ENCODE measurements at places on chromosomes 7 and 10. TPM values are rescaled to one million over a fixed set of nuclear protein-coding genes. Genes with fewer than 3 reads are reported as not detected.

DNA sequence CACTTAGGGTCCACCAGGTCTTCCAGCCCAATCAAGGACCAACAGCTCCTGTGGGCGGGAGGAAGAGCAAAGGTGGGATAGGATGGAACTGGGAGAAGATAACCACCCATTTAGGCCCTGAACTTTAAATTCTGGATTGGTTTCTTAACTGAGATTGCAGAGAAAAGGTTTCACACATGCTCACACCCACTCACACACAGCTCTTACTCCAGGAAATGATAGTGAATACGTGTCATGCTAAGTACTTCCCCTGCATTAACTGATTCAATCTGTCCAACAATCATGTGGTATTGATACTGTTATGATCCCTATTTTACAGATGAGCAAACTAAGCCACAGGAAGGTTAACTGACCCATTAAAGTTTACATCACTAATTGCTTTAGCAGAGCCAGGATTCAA lies 4.6 kb upstream of the CYP3A4 start:
- DNase-seq = no peak

DNA sequence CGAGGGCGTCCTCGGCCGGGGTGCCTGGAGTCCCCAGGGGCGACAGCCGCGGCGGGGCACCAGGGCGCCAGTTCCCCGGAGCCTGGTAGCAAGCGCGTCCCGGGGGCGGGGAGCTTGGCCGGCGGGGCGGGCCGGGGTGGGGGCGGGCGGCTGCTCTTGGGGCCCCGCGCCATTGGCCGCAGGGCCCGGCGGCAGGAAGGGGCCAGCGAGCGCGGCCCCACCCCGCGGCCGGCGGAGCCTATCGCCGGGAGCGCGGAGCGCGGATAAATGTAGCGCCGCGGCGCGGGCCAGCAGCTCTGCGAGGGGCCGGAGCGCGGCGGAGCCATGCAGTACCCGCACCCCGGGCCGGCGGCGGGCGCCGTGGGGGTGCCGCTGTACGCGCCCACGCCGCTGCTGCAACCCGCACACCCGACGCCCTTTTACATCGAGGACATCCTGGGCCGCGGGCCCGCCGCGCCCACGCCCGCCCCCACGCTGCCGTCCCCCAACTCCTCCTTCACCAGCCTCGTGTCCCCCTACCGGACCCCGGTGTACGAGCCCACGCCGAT lies at the start of gene HHEX:
Gene HHEX (plus strand): TSS at position 293 of the 548 bp plus-strand sequence. CDS start 32 bp downstream, at position 325.
- DNase-seq = peak; percentile 41

ASAH2 gene
- total RNA-seq = 3.0 TPM

DNA sequence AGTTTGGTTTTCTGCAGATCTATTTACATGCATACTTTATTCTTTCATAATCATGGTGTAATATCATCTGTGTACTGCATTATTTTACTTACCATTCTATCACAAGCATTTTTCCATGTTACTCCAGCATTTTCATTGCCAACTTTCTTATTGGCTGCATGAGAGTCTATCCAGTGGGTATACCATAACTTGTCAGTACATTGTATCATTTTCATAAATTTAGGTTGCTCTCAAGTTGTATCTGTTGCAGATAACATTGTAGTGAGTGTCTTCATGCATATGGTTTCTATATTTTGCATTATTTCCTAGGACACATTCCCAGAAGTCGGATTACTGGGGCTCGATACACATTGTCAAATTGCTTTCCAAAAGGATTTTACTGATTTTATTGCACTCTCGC lies 87.2 kb upstream of the INSYN2A start:
- no peak for DNase-seq

DNA sequence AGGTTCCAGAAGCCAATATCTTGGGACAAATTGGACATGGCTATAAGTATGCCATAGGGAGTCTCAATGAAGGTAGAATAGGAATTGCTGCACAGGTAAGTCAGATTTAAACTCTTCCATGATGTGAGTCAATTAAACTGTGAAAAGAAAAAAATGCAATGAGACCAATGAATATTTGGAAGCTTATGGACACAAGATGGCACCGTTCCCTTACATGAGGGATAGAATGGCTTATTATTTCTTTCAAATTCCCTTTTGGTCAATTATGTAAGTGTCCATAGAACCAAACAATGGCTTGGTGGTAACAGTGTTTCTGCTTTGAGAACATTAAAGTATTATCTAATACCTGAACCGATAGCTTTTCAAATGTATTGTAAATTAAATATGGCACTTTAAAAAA lies 35.6 kb downstream of the ACADSB start:
- no peak for DNase-seq

DNA sequence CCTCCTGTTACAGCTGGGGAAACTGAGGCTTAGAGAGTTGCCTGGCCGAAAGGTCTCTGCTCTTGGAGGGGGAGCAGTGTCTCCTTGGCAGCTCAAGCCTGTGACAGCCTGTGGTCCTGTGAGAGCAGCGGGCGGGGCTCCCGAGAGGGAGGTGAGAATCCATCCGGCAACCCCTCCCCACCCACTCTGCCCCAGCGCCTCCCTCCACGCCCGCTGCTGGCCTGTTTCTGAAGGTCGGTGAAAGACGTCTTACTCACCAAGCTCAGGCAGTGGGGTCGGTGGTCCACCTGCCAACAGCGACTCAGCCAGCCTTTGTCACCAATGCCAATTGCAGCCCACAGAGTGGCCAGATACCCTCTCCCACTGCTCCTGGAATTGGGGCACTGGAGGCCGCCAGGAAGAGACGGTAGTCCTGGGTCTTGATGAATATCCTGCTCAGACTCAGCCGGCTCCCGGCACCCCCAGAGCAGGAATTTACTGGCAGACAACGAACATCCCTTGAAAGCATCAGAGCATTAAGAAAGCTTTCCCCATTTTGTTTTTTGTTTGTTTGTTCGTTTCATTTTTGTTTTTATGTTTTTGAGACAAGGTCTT lies 7.4 kb upstream of the TTYH3 start:
- no peak for DNase-seq

Measured in HT1080 (cell line).